Glutamatergic neuron (in vitro differentiated cells): ENCODE measurements at places on chromosomes 6 and 20. TPM values are rescaled to one million over a fixed set of nuclear protein-coding genes. Genes with fewer than 3 reads are reported as not detected.

DNA sequence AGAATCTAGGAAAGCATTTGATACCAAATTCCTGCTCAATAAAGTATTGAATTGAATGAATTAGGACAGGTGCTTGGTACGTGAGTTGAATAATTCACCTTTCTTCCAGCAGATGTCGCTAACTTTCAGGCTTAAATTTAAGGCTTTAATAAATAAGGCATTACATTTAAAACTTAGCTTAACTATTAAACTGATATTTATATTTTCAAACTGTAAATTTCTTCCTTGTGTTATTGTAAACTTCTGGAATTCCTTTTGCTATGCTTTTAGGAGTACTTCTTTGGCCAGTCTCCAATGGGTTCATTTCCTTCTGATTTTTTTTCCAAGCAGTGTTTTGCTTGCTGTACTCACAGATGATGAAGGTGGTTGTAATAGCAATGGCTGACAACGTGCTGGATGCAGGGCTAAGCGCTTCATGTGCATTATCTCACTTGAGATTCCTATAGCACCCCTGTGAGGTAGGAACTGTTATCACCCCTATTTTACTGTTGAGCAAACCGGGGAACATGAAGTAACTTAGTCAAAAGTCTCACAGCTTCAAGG is 71.3 kb upstream of the SLC2A12 start:
- no peaks in the 10 kb centered on the region for H3K36me3 ChIP-seq
- no peak overlapping the region for H3K4me3 ChIP-seq
- no peak overlapping the region for H3K27ac ChIP-seq
- DNase-seq = no peak
- no peaks in the 10 kb centered on the region for H3K4me1 ChIP-seq
- H3K27me3 ChIP-seq = no peaks in the 10 kb centered on the region

LY6G6F gene
- total RNA-seq = not detected

RSPH9 gene
- 0.22 TPM for total RNA-seq

- H3K36me3 ChIP-seq = peaks cover 14% of the 10 kb centered on the region
- peaks cover 9% of the 10 kb centered on the region for H3K4me1 ChIP-seq
- no peak overlapping the region for H3K27ac ChIP-seq
- DNase-seq = no peak
- H3K27me3 ChIP-seq = no peaks in the 10 kb centered on the region
- no peak overlapping the region for H3K4me3 ChIP-seq
Observed at GRCh38 chr6:100704961-100705360, 176.2 kb downstream of the ASCC3 start.

PGC gene
- not detected for total RNA-seq

DNA sequence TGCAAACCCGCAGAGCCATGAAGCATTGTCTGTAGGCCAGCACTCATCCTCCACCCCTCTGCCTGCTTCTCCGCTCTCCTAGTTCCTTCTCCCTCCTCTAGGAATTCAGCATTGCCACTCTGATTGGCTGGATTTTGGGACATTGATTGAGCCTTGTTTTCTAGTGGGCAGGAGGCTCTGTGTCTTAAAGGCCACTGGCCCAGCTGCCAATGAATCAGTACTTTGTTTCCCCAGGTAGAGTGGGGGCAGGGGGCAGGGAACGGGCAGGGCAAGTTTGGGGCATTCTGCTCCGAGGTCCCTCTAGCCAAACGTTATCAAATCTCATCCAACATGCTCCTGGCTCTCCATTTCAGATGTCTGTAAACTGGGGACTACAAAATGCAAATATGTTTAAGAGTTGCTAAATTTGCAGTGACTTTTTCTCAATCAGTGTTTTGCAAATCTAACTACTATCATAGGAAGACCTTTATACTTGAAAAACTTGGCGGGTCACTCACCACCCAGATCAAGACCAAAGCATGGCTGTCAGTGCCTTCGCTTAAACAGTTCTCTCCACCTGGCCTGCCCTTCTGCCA is 10.4 kb upstream of the BPI start:
- no peak for DNase-seq
- H3K27ac ChIP-seq = no peak overlapping the region
- no peaks in the 10 kb centered on the region for H3K27me3 ChIP-seq

TNXB gene
- total RNA-seq = 6.0 TPM

GRCh38 chr6:167450626-167451025 is 125.7 kb downstream of the TTLL2 start:
- H3K36me3 ChIP-seq = no peaks in the 10 kb centered on the region
- no peak overlapping the region for H3K27ac ChIP-seq
- no peak for DNase-seq
- H3K4me1 ChIP-seq = peaks cover 14% of the 10 kb centered on the region
- H3K27me3 ChIP-seq = peaks cover 3% of the 10 kb centered on the region

GRCh38 chr6:128112494-128112893 is 211.6 kb upstream of the THEMIS start:
- no peak overlapping the region for H3K27ac ChIP-seq
- DNase-seq = no peak
- no peaks in the 10 kb centered on the region for H3K36me3 ChIP-seq
- no peak overlapping the region for H3K4me3 ChIP-seq

DNAH8 gene
- total RNA-seq = not detected

DNA sequence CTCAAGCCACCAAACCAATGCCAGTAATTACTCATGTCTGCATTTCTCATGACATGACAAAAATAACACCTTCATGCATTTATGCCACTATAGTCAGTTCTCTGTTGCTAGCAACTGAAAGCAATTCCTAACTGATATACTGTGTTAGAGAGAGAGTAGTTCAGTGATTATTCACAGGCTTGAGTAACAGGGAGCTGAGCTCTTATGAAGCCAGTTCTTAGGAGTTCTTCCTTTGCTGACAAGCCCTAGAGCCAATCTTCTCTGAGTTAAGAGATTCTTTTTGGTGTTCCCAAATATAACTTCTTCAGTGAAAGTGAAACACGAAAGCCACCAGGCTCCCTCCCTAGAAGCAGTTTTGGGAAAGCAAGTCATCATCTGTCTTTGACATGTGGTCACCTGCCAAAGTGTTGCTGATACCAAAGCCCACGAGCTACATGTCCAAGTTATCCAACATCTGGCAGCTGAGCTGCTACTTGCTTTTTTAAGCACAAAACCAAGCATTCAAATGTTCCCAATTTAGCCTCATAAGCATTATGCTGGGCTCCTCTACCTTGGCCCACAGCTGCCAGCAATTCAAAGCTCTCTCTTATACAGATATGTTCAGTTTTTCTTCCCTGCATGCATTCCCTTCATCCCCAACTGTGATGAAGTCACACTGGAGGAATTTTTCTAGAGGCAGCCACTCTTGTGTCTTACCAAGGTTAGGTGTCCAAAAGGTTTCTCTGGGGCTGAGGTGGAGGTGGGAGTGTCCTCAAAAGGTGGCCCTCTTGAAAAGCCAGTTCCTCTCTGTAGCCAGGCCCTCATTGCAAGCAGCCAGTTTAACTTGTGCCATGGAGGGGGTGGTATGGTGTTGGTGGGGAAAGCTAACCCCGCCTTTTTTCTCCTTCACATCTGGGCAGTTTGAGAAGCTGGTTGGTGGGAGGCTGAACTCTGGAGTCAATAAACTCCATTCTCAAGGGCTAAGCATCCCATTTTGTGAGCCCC is 92.7 kb upstream of the ARMC2 start:
- H3K36me3 ChIP-seq = no peaks in the 10 kb centered on the region
- no peak overlapping the region for H3K27ac ChIP-seq
- DNase-seq = no peak
- peaks cover 14% of the 10 kb centered on the region for H3K4me1 ChIP-seq
- H3K4me3 ChIP-seq = no peak overlapping the region

GRCh38 chr6:80446454-80447045 is 340.1 kb downstream of the BCKDHB start:
- no peaks in the 10 kb centered on the region for H3K4me1 ChIP-seq
- H3K36me3 ChIP-seq = peaks cover 7% of the 10 kb centered on the region
- no peak overlapping the region for H3K4me3 ChIP-seq
- no peak overlapping the region for H3K27ac ChIP-seq

- no peak overlapping the region for H3K27ac ChIP-seq
- no peak overlapping the region for H3K4me3 ChIP-seq
- no peaks in the 10 kb centered on the region for H3K36me3 ChIP-seq
- no peak for DNase-seq
Observed at GRCh38 chr6:55388211-55388610, 60.9 kb downstream of the GFRAL start.

DNA sequence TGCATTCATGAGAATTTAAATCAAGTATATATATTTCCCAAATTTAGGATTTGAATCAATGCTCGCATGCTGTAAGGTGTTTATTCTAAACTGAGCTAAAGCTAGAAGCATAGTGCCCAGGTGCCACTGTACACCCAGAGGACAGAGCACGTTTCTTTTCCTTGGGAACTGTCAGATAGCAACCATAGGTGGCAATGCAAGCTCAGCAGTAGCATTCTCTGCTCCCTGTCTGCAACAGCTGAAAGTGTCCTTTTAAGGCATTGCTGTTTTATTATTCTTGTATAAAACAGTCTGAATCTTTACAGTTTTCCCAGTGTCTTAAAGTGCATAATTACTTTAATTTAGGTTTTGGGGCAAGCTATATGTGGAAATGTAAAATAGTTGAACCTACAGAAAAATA is 443.4 kb upstream of the MMS22L start:
- DNase-seq = peak; percentile 19
- H3K27ac ChIP-seq = no peak overlapping the region
- H3K27me3 ChIP-seq = no peaks in the 10 kb centered on the region
- peaks cover 18% of the 10 kb centered on the region for H3K4me1 ChIP-seq
- H3K4me3 ChIP-seq = no peak overlapping the region

PAK5 gene
- total RNA-seq = 6.8 TPM

DNA sequence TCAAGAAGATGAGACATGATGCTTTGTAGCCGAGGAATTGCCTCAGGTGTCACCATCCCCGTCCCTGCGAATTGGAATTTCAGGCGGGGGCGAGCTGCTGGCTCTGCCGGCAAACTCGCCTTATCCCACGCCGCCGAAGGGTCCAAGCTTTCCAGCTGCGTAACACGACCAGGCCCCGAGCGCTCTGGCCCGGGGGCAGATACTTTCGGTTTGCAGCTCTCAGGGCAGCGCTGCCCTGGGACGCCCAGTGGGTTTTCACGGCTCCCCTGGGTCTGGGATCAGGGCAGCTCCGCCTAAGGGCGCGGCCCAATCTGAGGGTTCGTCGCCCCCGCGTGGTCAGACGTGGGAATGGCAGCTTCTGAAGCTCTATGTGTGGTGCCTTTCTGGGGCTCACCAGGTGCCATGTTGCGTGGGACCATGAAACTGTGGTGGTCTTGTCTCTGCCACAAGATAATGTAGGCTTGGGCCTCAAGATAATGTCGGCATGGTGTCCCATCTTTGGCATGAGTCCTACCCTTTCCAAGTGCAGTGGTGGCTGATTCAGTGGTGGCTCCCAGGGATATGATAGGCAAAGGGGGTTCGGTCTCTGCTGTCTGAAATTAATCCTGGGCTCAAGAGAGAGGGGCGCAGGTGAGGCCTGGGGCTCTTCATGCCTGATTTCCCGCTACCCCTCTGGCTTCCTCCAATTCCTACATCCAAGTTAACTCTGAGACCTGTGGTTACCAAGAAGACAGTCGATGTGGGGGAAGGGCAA is 21.0 kb downstream of the PIGT start:
- H3K27me3 ChIP-seq = no peaks in the 10 kb centered on the region
- no peaks in the 10 kb centered on the region for H3K4me1 ChIP-seq
- DNase-seq = peak; percentile 88
- no peak overlapping the region for H3K27ac ChIP-seq
- H3K4me3 ChIP-seq = peak overlapping the region; percentile 85

TBXT gene
- total RNA-seq = not detected

DPPA5 gene
- total RNA-seq = not detected

IP6K3 gene
- 2.7 TPM for total RNA-seq

GRCh38 chr20:25247000-25247517 is 826 bp upstream of the PYGB start:
- DNase-seq = peak; percentile 71
- no peaks in the 10 kb centered on the region for H3K36me3 ChIP-seq
- H3K27ac ChIP-seq = peak overlapping the region; percentile 93
- H3K27me3 ChIP-seq = peaks cover 28% of the 10 kb centered on the region
- peaks cover 55% of the 10 kb centered on the region for H3K4me1 ChIP-seq
- peak overlapping the region; percentile 84 for H3K4me3 ChIP-seq

DNA sequence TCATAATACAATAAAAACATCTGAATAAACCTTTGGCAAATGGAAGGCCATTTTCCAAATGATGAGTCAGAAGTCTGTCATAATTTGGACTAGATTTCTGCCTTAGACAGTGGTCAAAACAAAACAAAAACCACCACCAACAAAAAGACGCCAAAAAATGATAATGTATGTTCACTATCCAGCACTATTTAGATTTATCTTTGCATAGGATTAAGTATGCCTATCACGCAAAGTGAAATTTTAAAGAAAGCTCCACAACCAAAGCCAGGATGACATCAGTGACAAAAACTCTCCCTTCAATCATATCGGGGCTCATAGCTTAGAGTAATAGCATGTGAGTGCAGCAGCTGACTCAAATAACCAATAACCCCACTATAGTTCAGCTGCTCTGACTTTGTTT is 201.9 kb downstream of the MOXD1 start:
- H3K4me1 ChIP-seq = peaks cover 20% of the 10 kb centered on the region
- DNase-seq = no peak
- H3K4me3 ChIP-seq = no peak overlapping the region
- H3K27me3 ChIP-seq = peaks cover 3% of the 10 kb centered on the region
- no peak overlapping the region for H3K27ac ChIP-seq
- peaks cover 6% of the 10 kb centered on the region for H3K36me3 ChIP-seq

DNA sequence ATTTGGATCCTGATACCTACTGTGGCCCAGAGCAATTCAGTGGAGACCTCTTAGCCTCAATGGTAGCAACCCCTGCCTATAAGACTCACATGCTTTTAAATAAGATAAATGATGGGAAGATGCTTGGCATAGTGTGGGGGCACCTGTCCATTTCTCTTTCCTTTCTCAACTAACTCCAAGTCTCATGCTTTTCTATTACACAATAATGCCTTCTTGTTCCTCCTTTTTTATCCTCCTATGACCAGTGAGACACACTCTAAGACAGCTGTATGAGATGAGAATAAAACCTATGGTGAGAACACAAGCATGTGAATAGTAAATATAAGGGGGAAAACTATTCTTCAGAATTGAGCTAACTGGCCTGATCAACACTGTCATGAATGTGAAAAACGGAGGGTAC is 147.0 kb upstream of the STXBP5 start:
- no peaks in the 10 kb centered on the region for H3K36me3 ChIP-seq
- H3K4me3 ChIP-seq = no peak overlapping the region
- H3K27ac ChIP-seq = no peak overlapping the region
- no peak for DNase-seq

DNA sequence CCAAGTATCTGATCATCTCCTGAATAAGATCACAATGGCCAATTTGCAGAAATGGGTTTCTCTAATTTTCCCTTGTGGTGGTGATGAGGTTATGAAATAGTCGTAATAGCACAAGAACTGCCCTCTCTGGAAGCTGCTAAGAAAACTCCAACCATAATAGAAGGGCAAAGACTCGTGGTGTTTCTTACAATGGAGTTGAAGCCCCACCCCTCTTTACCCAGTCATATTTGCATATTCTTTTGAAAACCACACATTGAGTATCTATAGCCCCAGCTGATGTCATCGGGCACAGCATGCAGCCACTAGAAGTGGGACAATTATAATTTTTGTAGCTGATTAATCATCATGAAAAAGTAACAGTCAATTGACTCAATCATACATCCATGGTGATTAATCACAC is 452.1 kb upstream of the POU3F2 start:
- peaks cover 18% of the 10 kb centered on the region for H3K4me1 ChIP-seq
- no peak for DNase-seq
- peaks cover 9% of the 10 kb centered on the region for H3K36me3 ChIP-seq
- H3K27me3 ChIP-seq = peaks cover 3% of the 10 kb centered on the region
- H3K4me3 ChIP-seq = no peak overlapping the region

LSM2 gene
- total RNA-seq = 68.2 TPM

VSX1 gene
- not detected for total RNA-seq

SCUBE3 gene
- 0.25 TPM for total RNA-seq

GRCh38 chr20:33301192-33301930 is 18.3 kb downstream of the BPIFB1 start:
- H3K4me1 ChIP-seq = peaks cover 3% of the 10 kb centered on the region
- H3K4me3 ChIP-seq = no peak overlapping the region
- H3K27ac ChIP-seq = no peak overlapping the region
- H3K27me3 ChIP-seq = peaks cover 5% of the 10 kb centered on the region
- H3K36me3 ChIP-seq = no peaks in the 10 kb centered on the region
